ENCODE measurements at places on chromosomes 3 and 15.

DNA sequence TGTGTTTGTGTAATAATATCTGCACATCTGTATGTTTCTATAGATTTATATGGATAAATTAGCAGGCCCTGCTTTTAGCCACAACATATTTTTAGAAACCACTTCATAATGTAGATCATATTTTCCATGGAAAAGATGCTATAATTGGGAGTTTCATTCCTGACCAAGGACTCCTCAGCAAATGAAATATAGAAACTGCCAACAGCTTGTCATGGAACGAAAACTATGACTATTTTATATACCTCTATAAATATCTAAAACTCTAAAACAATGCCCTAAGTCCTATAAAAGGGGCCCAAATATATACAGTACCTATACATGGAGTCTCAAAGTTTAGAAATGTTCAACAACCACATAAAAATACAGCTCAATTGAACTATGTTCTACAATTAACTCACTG, 27.9 kb downstream of the EID1 start:
- no peak for DNase-seq

DNA sequence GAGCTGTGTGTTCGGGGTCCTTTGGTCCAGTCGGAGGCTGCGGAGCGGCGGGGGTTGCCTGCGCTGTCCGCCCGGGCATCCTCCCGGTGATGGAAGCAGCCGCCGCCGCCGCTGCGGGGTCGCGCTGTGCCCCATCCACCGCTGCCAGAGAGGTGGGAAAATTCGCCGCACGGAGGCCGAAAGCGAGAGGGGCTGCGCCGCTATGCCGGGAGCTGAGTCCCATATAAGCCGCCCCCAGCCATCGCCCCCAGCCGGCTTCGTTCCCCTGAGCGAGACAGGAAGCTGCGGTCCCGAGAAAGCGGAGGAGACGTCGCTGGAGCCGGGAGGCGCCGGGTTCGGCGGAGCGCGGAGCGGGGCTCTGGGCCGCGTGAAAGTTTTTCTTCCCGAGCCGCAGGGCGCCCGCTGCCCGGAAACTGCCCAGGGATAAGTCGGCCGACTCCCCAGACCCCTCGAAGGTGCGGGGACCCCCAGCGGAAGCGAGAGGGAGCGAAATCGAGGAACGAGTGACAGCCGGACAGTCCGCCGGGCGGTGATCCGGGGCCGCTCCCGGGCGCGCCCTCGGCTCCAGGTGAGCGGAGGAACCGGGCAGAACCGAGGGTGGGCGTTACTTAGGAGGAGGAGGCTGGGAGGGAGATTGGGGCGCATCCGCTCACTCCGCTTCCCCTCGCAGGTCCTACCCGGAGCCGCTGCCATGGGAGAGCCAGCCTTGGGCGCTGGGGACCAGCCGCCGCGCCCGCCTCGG, 574 bp downstream of the CHST2 start:
- no peak for DNase-seq

- no peak for DNase-seq
These were observed 14.4 kb downstream of the SEC61A1 start for GRCh38 chr3:128066676-128067075.

DNA sequence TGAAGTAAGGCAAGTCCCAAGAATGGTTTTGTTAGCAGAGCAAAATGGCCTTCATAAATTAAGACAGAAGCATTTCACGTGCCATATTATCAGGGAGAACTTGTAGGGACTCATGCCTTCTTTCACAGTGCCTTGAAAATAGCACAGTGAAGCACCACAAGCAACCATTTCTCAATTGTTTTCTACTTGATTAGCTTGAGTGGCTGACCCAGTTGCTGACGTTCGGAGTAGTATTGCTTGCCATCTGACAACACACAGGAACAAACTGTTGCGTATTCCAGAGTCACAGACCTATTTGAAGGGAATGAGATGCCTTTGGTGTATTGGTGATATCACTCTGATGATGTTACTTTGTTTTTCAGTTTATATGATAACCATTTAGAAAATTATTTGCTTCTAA, 3.0 kb upstream of the C3orf52 start:
- no peak for DNase-seq

DNA sequence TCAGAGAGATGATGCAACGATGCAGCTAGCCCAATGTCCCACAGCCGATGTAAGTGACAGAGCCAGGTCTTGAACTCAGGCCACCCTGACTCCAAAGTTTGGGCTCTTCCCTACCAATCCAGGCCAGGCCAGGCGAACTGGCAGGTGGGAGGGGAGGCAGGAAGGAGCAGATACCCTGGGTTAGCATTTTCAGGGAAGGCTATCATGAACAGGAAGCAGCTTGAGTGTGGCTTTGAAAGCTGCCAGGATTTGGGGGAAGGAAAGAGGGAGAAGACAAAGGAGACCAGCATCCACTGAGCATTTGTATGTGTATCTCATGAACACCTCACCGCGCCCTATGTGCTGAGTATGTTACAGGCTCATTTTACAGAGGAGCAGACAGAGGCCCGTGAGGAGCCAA, 38.8 kb downstream of the LMCD1 start:
- DNase-seq: no peak

DNA sequence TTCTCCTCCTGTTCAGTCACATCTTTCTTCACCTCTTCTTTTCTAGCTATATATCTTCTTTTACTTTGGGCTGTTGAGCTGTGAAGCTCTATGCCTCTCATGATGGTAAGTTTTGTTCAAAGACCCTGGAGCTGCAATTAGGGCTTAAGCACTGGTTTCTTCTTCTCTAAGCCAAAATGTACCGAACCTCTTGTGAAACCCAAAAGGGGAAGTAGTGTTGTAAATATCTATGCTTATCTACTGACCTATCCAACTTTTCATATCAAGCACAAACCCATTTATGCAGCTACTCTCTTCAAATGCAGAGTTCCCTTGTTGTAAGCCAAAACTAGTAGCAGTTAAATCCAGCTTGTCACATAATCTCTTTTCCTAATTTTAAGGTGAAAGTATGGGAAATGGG, 123.6 kb upstream of the CD96 start:
- no peak for DNase-seq

GRCh38 chr3:64773137-64773536, 85.3 kb upstream of the ADAMTS9 start:
- DNase-seq: no peak

DNA sequence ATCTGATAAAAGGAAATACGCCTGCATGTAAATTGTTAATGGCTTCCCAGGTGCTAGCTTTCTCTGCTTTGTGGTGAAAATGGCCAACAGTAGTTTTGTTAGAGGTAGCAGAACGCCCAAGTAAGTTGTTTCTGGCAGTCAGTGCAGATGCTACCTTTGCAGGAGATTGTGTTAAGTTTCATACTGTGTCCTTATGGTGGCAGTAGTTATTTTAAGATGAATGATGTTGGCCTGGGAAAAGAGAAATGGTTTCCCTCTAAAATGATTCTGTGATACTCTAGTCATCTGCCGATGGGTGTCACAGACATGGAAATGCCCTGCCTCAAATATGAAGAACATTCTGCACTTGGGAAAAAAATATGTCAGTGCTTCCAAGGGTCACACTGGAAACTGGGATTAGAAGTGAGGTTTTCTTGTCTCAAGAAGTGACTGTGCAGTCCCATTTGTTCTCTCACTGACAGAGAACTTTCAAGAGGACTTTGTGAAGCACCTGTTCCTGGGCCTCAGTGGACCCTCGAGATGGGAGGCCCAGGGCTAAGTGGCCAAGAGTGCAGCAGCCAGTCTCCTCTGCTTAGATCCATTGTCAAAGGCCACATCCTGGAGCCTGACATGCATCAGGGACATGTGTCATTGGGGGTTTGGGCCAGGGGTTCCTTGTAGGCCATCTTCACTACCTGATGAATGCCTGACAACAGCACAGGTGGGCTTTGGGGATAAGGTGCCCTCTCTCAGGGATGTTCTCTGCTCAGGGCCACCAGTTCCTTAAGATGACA, 393.3 kb downstream of the CACNA2D3 start:
- DNase-seq: peak; percentile 14

DNA sequence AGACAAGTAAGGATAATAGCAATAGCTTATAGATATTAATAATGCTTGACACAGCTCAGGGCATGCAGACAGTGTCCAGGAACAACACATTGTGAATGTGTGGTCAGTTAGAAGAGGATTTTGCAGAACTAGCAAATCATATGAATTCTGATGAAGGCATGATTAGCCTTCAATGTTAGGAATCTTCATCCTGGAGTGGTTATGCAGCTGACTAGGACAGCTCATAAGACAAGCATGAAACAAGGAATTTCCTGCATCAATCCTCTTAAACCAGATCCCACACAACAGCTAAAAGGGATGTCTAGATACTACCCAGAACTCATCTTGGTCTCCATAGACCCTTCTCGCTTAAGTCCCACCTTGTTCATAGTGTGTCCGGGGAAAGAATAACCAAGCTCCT, 499.0 kb upstream of the ATP11B start:
- no peak for DNase-seq

- no peak for DNase-seq
These were observed 92.8 kb downstream of the SV2B start for GRCh38 chr15:91192690-91193377.

- no peak for DNase-seq
These were observed 13.2 kb upstream of the CPEB1 start for GRCh38 chr15:82660378-82660777.

- DNase-seq: no peak
These were observed 134.9 kb downstream of the EPHB1 start for GRCh38 chr3:134929976-134930375.

DNA sequence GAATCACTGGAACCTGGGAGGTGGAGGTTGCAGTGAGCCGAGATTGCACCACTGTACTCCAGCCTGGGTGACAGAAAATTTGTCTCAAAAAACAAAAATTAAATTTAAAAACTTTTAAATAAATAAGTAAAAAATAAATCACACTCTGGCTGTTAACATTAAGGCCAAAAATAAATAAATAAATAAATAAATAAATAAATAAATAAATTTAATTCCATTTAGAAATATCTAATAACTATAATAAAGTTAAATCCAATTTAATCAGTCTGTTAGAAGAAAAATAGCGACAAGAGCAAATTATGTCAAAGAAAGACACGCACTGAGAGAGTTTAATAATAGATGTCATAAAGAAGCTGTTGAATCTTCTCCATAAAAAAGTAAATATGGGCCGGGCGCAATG, 13.4 kb downstream of the MAP4 start:
- no peak for DNase-seq

DNA sequence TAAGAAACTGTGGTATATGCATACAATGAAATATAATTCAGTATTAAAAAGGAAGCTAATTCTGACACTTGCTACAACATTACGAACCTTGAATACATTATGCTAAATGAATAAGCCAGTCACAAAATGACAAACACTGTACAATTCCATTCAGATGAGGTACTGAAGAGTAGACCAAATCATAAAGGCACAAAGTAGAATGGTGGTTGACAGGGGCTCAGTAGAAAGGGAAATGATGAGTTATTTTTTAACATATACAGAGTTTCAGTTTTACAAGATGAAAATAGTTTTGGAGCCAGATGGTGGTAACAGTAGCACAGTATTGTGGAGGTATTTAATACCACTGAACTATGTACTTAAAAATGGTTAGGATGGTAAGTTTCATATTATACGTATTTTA, 254.6 kb upstream of the RBMS3 start:
- DNase-seq: no peak

GRCh38 chr3:127960421-127960965, 45.5 kb downstream of the KBTBD12 start:
- no peak for DNase-seq

GRCh38 chr3:170768334-170768801, 101.6 kb downstream of the RPL22L1 start:
- no peak for DNase-seq

- no peak for DNase-seq
These were observed 1.6 kb upstream of the DUSP7 start for GRCh38 chr3:52057812-52058495.

DNA sequence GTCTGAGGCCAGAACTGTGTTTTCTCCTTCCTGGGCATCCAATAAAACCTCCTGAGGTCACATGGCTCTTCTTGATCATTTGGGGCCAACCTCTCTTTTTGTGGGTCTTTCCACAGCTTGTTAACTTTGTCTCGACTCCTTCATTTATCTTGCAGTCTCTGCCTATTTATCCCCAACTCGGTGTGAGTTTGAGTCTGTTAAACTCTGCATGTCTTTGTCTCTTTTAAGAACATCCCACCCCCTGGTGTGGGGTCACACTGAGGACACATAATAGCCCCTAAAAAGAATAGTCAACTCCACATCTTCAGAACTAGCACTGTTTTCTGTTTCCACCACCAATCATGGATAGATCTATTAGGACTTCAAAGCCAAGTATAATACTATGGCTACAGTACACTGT, 187.2 kb downstream of the TLE3 start:
- peak; percentile 15 for DNase-seq

DNA sequence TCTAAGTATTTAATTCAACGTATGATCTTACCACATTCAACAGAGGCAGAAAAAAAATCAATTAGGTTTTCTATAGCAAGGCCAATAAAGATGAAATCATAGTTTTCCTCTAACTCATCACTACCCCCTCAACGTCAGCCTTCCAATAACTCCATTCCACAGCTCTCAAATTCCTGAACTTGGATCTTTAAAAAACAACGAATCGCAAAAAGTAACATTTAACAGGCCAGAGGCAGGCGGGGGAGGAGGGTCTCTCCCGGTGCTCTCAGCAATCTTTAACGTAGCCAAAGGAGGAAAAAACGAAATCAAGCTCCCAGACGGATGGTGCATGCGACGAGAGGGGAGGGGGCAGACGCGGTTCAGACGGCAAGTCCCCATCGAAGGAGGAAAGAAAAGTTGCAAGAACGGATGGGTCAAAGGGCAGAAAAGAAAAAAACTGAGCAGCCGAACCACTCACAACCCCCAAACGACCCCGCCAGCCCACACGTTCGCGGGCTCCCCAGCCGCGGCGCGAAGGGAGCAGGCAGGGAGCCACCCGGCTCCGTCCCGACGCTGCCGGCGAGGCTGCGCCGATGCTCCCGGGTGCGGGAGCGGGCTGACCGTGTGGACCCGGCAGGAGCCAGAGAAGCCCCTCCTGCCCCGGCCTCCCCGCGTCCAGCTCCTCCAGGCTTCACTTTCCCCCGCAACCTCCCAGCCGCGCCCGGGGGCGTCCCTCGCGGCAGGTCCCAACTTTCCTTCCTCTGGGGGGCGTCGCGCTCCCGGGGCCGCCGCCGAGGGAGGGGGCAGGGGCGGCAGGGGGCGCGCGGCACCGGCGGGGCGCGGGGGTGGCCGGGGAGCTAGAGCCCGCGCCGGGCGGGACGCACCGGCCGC, 703 bp downstream of the PEAK1 start:
- DNase-seq: peak; percentile 64

DNA sequence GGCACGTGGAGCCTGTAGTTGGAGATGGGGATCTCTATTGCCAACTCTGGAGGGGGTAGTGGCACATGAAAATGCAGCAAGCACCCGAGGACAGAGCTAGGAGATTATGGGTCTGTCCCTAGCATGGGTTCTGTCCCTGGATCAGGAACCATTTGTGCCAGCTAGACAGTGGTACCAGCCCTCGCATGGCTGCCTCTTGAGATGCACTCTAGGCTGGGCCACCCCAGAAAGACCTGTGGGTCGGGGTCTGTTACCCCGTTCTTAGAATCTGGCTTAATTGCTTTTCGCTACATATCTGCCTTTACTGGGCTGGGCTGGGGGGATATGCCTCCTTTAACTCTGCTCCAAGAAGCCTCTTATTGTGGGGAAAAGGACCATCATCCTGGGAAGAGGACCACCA, 54.5 kb downstream of the EPHB1 start:
- no peak for DNase-seq

- no peak for DNase-seq
These were observed 33.2 kb downstream of the TM4SF4 start for GRCh38 chr3:149507491-149508324.
